Hindlimb muscle (tissue), 1 donor: ENCODE measurements at places on chromosomes 2 and 18.

DNA sequence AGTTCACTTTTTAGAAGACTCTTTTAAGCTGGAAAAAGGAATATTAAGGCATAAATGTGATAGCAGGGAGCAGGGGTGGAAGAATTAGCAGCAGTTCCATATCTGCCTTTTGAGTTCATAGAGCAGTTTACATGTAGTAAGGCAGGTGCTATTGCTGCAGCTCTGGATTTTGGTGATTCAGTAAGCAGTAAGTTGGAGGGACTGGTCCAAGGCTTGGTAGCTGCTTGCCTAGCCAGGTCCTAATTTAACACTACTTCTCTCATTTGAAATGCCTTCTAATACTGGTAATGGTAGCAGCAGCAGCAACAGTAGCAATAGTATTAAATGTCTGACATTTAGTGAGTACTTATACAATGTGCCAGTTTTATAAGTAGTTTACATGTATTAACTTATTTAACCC is 30.0 kb downstream of the HAT1 start:
- DNase-seq: no peak

DNA sequence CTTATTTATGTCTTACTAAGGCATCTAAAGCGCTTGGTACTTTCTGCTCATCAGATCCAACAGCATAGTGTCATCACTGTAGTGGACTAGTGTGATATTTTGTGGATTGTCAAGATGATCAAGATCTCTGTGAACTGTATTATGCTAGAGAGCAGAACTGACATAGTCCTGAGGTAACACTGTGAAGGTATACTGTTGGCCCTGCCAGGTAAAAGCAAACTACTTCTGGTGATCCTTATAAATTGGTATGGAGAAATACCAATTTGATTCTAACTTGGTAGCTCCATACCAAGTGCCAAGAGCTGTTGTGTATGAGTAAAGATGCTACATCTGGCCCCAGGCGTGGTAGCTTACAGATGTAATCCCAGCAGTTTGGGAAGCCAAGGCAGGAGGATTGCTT is 15.9 kb downstream of the SFTPB start:
- no peak for DNase-seq

DNA sequence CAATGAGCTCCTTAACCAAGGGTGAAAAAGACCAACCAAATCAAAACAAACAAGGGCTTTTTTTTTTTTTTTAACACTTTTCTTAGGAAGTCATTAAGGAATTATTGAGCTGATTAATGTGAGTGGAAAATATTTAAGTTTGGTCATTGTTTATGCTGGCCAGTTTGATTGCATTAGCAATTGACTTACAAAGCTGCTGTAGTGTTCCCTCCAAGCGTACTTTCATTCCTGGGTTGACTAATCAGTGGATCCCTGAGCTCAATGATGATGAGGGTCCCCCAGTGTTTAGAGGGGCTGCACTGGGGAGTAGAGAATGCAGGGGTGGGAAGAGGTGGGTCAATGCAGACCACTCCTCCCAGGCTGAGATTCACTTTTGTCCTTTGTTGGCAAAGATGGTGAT is 119.3 kb downstream of the PRKCE start:
- DNase-seq: no peak

DNA sequence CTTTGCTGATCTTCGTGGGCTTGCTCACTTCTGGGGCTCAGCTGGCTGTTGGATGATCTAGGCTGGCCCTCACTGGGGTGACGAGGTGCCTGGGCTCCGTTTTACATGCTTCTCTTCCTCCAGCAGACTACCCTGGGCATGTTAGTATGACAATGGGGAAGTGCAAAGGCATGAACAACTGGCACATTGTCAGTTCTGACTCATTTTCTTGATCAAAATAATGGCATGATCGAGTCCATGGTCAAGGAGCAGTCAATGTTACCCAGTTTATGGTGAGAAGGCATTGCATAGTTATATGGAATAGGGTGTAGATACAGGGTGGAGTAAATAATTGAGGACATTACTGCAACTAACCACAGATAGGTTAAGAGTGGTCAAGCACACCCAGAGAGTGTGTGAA is 10.0 kb upstream of the UPP2 start:
- no peak for DNase-seq

- DNase-seq: no peak
Observed at GRCh38 chr2:110105608-110106467, 9.8 kb downstream of the MALL start.

GRCh38 chr2:71796174-71796593 is 342.8 kb downstream of the DYSF start:
- DNase-seq: no peak

- DNase-seq: no peak
Observed at GRCh38 chr2:177338177-177338721, 54.3 kb upstream of the AGPS start.

GRCh38 chr18:54630963-54631362 is 39.9 kb downstream of the DYNAP start:
- no peak for DNase-seq

GRCh38 chr2:109166811-109167210 is 37.8 kb downstream of the SH3RF3 start:
- no peak for DNase-seq

GRCh38 chr2:134154246-134154645 is 99.6 kb upstream of the MGAT5 start:
- no peak for DNase-seq

GRCh38 chr2:201733544-201733943 is 35.1 kb upstream of the MPP4 start:
- no peak for DNase-seq

- DNase-seq: peak; percentile 19
Observed at GRCh38 chr2:53901192-53901591, 41.4 kb upstream of the GPR75 start.
